ENCODE measurements at places on chromosomes 1 and 21. TPM values are rescaled to one million over a fixed set of nuclear protein-coding genes. Genes with fewer than 3 reads are reported as not detected.

Gene FMO3
- not detected for total RNA-seq

Gene MEX3A
- 6.8 TPM for total RNA-seq

Gene NTMT2
- 0.52 TPM for total RNA-seq

Gene LAD1
- 3.1 TPM for total RNA-seq

Gene PTGFR
- total RNA-seq: 17.2 TPM

Gene COL6A1
- 270 TPM for total RNA-seq

Gene ADGRB2
- total RNA-seq: 6.3 TPM

Gene PROX1
- total RNA-seq: 6.3 TPM

Gene B3GALNT2
- 48.5 TPM for total RNA-seq

Gene TENT5C
- total RNA-seq: 48.0 TPM

Gene PADI2
- total RNA-seq: 33.9 TPM

Gene KCNA2
- total RNA-seq: 0.52 TPM

Gene CBR3
- total RNA-seq: 1.6 TPM

Gene HMCN1
- 16.7 TPM for total RNA-seq

Gene CD1D
- total RNA-seq: 1.0 TPM

Gene TSPEAR
- total RNA-seq: not detected

Gene OLIG2
- total RNA-seq: not detected

Gene GGPS1
- 15.1 TPM for total RNA-seq

Gene LORICRIN
- not detected for total RNA-seq

Gene FCMR
- 0.52 TPM for total RNA-seq

Gene CD1B
- not detected for total RNA-seq

Gene RIPPLY3
- not detected for total RNA-seq

Data from skeletal muscle tissue (tissue), 5 donors.